ENCODE measurements at places on chromosomes 4 and X. TPM values are rescaled to one million over a fixed set of nuclear protein-coding genes. Genes with fewer than 3 reads are reported as not detected.

The ZNF157 gene
- 0.16 TPM for total RNA-seq

The MAGEC1 gene
- total RNA-seq = not detected

The HTRA3 gene
- total RNA-seq = 1.0 TPM

The TMEM164 gene
- 22.4 TPM for total RNA-seq

The PPEF1 gene
- not detected for total RNA-seq

The GAB1 gene
- total RNA-seq = 30.2 TPM

The NR3C2 gene
- 1.1 TPM for total RNA-seq

The PCDH19 gene
- 0.64 TPM for total RNA-seq

The CACNA1F gene
- 0.28 TPM for total RNA-seq

The OTOP1 gene
- 0.32 TPM for total RNA-seq

The SLC7A11 gene
- total RNA-seq = 16.3 TPM

The RXFP1 gene
- 0.12 TPM for total RNA-seq

The SMIM10 gene
- total RNA-seq = 0.84 TPM

The NAA11 gene
- total RNA-seq = not detected

The FOXR2 gene
- total RNA-seq = not detected

The HMGN5 gene
- 3.7 TPM for total RNA-seq

The DAPP1 gene
- 54.7 TPM for total RNA-seq

The TMPRSS11D gene
- 196 TPM for total RNA-seq

The CASP6 gene
- 15.8 TPM for total RNA-seq

Data from esophagus mucosa (tissue), 1 donor.